ENCODE measurements at places on chromosomes 2 and 18. TPM values are rescaled to one million over a fixed set of nuclear protein-coding genes. Genes with fewer than 3 reads are reported as not detected.

GRCh38 chr2:46319711-46320110 is 22.5 kb downstream of the EPAS1 start:
- no peak for DNase-seq
- H3K4me3 ChIP-seq: no peak overlapping the region
- no peaks in the 10 kb centered on the region for H3K36me3 ChIP-seq
- H3K4me1 ChIP-seq: no peaks in the 10 kb centered on the region

- H3K36me3 ChIP-seq: no peaks in the 10 kb centered on the region
- no peaks in the 10 kb centered on the region for H3K27me3 ChIP-seq
- no peak overlapping the region for H3K27ac ChIP-seq
- DNase-seq: no peak
- H3K4me1 ChIP-seq: peaks cover 5% of the 10 kb centered on the region
Measured at GRCh38 chr2:10009811-10010781, 33.3 kb upstream of the KLF11 start.

Gene CCDC102B
- 12.5 TPM for total RNA-seq

Gene DNMT3A
- 123 TPM for total RNA-seq
